SJSA1 (cell line): ENCODE measurements at places on chromosomes 3 and 15. TPM values are rescaled to one million over a fixed set of nuclear protein-coding genes. Genes with fewer than 3 reads are reported as not detected.

DNA sequence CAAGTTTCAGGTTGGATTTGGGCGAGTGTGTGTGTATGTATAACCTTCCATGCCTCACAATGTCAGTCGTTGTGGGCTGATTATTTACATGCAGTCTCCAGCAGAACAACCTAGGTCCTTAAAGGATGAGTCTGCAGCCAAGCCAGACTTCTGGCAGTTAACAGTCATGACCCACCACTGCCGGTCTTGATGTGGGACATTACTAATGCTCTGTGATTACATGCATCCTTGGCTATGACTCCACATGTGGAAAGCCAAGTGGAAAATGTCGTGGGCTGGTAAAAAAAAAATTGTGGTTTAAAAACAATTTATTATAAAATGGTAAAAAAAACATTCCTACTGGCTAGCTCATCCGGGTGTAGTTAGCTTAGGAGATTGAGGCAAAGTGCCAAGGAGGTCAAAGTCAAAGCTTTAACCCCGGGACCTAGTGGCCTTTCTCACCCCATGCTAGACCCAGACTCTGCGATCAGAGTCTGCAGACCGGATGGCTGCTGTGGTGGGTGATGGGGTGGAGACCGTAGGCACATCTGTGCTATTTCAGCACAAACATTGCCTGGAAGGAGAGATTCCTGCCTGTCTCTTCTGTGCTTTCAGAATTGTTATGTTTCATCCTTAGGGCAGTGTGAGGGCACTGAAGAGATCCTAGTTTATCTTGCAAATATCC is 6.8 kb downstream of the RARRES1 start:
- H3K36me3 ChIP-seq, result peaks cover 3% of the 10 kb centered on the region; the same call in 1 of the 2 replicates
- H3K4me3 ChIP-seq, result no peak overlapping the region
- H3K27me3 ChIP-seq, result no peaks in the 10 kb centered on the region
- peak overlapping the region; percentile 40 for H3K27ac ChIP-seq

GRCh38 chr3:88810455-88810854 is 297.0 kb upstream of the EPHA3 start:
- no peak overlapping the region for H3K4me3 ChIP-seq
- no peak for DNase-seq
- H3K4me1 ChIP-seq, result peaks cover 10% of the 10 kb centered on the region

GRCh38 chr3:141083226-141083625 is 32.1 kb downstream of the SPSB4 start:
- no peak overlapping the region for H3K27ac ChIP-seq
- no peaks in the 10 kb centered on the region for H3K4me1 ChIP-seq
- no peak for DNase-seq
- no peaks in the 10 kb centered on the region for H3K36me3 ChIP-seq
- no peaks in the 10 kb centered on the region for H3K27me3 ChIP-seq

DNA sequence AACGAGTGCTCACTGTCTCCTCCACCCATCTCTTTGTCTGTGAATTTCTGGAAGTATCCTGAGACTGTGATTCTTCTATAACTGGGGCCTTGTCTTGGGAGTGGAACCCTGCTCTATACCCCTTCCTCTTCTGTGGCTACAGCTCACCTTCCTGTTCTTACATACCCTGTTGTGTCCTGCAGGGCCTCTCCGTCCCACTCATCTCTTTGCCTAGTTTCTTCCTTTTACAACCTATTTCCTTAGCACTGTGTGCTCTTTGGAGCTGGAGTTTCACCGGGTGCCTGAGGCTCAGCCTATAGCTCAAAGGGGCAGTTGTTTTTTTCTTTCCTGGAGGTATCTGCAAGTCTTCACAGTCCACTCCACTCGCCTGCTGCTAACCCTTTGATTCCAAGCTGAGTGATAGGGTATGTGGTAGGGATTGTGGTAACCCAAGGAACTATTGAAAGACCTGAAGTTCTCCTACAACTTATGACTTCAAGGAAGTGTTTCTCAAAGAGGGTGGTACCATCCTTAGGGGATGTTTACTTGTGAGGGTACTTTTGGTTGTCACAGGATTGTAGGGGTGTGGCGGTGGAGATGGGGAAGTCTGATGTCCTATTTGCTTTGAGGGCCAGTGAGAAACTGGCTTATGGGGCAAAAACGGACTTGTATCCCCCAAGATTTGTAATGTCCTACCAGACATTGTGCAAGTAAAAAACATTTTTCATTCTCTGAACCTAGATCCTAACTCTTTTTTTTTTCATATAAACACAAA is 66.6 kb upstream of the ARL8B start:
- no peaks in the 10 kb centered on the region for H3K27me3 ChIP-seq
- H3K4me3 ChIP-seq, result no peak overlapping the region
- DNase-seq, result no peak
- no peaks in the 10 kb centered on the region for H3K36me3 ChIP-seq
- no peak overlapping the region for H3K27ac ChIP-seq

DNA sequence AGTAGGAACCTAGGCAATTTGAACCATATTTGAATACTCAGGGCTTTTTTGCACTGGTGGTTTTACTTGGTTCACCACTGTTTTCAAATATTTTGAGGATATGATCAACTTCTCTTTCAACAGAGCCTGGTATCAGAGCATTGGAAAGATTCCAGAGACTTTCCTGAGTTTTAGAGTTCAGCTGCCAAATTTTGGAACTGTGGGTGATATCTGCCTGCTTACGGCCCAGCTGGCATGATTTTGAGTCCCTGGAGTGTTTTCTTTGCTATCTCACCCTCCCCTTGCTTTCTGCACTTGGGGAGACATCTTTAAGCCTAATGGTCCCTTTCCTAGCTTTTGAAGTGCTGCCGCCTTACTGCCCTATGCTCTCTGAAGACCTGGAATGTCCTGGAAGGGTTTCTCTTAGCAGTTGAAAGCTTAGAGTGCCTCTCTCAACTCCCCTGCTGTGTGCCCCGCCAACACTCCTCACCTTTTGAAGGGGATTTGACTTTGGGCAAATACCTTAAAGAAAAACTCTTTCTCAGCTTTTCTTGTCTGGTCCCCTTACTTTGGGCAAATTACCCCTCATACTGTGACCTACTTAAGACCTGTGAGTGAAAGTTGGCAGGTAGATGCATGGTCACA is 539.1 kb downstream of the MFSD1 start:
- no peak overlapping the region for H3K27ac ChIP-seq
- H3K27me3 ChIP-seq, result no peaks in the 10 kb centered on the region
- DNase-seq, result no peak
- no peak overlapping the region for H3K4me3 ChIP-seq
- H3K4me1 ChIP-seq, result no peaks in the 10 kb centered on the region
- no peaks in the 10 kb centered on the region for H3K36me3 ChIP-seq

The MASP1 gene
- total RNA-seq, result 2.1 and 2.3 TPM in 2 replicates

The PSTPIP1 gene
- total RNA-seq, result not detected in 2 replicates

- no peaks in the 10 kb centered on the region for H3K4me1 ChIP-seq
- DNase-seq, result peak; percentile 33
- no peaks in the 10 kb centered on the region for H3K27me3 ChIP-seq
- no peak overlapping the region for H3K4me3 ChIP-seq
- H3K27ac ChIP-seq, result no peak overlapping the region
- peaks cover 16% of the 10 kb centered on the region for H3K36me3 ChIP-seq
Measured at GRCh38 chr15:90086868-90087268, 15.4 kb downstream of the IDH2 start.

DNA sequence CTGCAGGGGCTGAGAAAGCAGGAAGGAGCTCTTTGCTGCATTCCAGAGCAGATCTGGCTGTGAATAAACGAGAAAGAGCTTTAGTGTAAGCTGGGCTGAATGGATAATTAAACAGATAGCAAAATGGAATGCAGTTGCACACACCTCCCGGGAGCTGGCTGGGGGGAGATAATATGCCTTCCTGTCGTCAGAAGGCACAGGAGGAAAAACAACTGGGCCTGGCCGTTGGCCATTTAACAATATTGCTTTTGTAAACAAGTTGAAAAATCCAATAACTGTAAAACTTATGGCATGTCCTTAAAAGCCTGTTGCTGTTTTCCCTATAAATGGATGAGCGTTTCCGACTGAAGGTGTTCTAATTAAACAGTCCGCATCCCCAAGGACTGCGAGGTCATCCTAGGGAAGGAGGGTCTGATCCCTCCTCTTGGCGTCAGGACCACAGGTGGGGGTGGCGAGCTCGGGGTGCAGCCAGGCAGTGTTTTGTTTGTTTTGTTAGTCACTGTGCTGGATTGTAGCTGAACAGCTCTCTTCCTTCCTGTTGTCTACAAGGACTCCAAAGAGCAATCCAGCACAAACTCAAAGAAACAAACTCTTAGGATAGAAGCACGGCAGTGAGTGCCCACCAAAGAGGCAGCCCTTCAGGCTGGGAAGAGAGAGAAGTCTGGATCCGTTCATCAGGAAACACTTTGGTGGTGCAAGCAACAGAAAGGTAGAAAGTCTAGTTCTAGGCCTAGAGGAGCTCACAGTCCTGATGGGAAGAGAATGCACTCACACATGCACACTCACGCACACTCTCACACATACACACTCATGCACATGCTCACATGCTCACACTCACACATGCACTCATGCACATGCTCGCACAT is 133.4 kb upstream of the SMAD3 start:
- no peaks in the 10 kb centered on the region for H3K27me3 ChIP-seq
- peaks cover 41% of the 10 kb centered on the region for H3K4me1 ChIP-seq
- H3K4me3 ChIP-seq, result no peak overlapping the region
- peak; percentile 82 for DNase-seq
- peak overlapping the region; percentile 23 for H3K27ac ChIP-seq
- no peaks in the 10 kb centered on the region for H3K36me3 ChIP-seq

- no peak for DNase-seq
- H3K27me3 ChIP-seq, result no peaks in the 10 kb centered on the region
- peaks cover 44% of the 10 kb centered on the region for H3K36me3 ChIP-seq
- H3K27ac ChIP-seq, result no peak overlapping the region
- H3K4me1 ChIP-seq, result no peaks in the 10 kb centered on the region
Measured at GRCh38 chr3:50122661-50123391, 32.3 kb upstream of the SEMA3F start.

The GCSAM gene
- not detected in 2 replicates for total RNA-seq

- H3K4me1 ChIP-seq, result no peaks in the 10 kb centered on the region
- H3K36me3 ChIP-seq, result no peaks in the 10 kb centered on the region
- DNase-seq, result no peak
- H3K27ac ChIP-seq, result no peak overlapping the region
- H3K4me3 ChIP-seq, result no peak overlapping the region
- H3K27me3 ChIP-seq, result no peaks in the 10 kb centered on the region
Measured at GRCh38 chr15:61447981-61448380, 218.9 kb upstream of the RORA start.

DNA sequence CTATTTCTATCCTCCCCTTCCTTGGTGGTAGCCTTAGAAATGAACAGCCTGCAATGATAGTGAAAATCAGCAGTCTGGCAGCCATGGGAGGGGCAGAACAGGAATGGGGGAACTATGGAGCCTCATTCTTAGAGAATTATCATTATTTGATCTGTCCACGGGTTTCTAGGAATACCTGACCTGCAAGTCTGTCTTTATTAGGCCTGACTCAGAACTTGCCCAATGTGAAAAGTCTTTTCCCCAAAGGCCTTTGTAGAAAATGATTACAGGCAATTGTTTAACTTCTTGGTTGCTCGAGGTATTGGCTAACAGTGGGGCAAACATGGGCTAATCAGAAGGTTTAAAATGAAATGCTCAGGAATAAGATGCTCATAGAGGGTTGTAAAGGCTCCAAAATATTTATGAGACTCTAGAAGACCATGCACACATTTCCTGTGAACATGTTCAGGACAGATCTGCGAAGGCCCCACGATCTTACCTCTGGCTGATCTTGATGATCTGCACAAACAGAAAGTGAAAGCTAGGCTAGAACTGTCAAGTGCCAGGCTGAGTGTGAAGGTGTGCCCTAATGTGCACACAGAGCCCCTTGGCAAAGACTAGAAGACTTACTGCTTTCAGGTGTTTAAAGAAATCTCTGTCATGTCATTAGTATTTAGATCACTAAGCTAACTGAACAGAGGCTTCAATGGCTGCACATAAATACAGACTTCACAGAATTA is 39.6 kb upstream of the LAMP3 start:
- no peaks in the 10 kb centered on the region for H3K36me3 ChIP-seq
- H3K4me1 ChIP-seq, result no peaks in the 10 kb centered on the region
- H3K27me3 ChIP-seq, result no peaks in the 10 kb centered on the region

DNA sequence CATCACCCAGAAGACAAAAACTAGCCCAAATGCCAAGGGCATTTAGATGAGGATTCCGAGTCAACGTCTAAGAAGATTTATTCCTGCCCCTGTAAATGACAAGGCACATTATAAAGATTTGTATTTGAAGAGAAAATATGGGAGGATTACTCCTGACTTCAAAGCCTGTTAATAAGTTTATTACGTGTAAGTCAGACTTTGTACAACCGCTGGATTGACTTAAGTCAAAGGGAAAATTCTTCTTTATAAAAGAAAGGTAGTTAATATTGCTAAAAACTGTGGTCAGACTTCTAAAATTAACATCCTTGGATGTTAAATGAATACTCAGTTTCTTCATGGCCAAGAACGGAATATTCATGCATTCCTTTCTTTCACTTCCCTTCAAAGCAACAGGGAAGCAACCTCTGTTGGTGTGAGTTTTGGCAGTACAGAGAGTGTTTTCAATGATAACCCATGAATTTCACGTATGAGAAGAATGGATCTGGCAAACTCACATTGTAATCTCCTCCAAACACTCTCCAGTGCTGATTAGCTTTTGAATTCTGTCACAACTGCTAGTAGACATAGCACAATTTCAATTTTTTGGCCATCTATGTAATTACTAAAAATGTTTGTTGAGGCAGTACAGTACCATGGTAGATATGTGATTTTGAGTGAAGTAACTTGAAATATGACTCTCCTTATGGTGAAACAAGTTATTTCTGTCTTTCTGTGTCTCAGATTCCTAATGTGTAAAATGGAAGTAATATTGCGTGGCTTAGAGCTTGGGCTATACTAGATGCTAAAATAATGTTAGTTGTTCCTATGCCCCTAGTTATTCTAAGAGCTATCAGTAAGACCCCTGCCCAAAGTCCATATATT is 62.0 kb downstream of the PLD1 start:
- H3K36me3 ChIP-seq, result no peaks in the 10 kb centered on the region
- no peak for DNase-seq
- H3K4me1 ChIP-seq, result no peaks in the 10 kb centered on the region

- no peak overlapping the region for H3K4me3 ChIP-seq
- H3K4me1 ChIP-seq, result no peaks in the 10 kb centered on the region
- H3K36me3 ChIP-seq, result no peaks in the 10 kb centered on the region
Measured at GRCh38 chr3:23406601-23407000, 203.5 kb downstream of the UBE2E2 start.

The FGF7 gene
- 0.08 TPM in 1 of 2 replicates, not detected in the other for total RNA-seq

DNA sequence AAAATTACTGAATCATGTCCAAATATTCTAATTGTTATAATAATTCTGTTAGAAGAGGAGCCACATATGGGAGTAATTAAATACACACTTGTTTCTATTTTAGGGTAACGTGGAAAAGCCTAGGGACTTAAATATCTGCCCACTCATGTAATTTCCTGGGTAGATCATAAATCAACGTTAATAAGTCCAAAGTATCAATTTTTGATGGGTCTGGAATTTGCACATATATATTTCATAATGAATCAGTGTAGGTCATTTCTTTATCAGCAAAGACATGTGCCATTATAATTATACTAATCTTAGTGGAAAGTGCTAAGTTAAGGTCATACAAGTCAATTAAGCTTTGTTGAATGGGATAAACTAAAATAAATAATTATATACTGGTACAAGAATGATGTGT is 346.2 kb downstream of the ZBBX start:
- no peak overlapping the region for H3K4me3 ChIP-seq
- no peaks in the 10 kb centered on the region for H3K27me3 ChIP-seq
- no peaks in the 10 kb centered on the region for H3K36me3 ChIP-seq

- H3K4me1 ChIP-seq, result no peaks in the 10 kb centered on the region
- H3K27ac ChIP-seq, result no peak overlapping the region
- no peaks in the 10 kb centered on the region for H3K27me3 ChIP-seq
- H3K4me3 ChIP-seq, result no peak overlapping the region
Measured at GRCh38 chr3:36686516-36686915, 77.8 kb downstream of the DCLK3 start.
